Activated B cell treated with CpG ODN at 0.5 μM for 24 hours (primary cell): ENCODE measurements at places on chromosomes 13 and 19.

GRCh38 chr19:16814526-16815100 is 14.6 kb upstream of the SIN3B start:
- no peak for DNase-seq

- no peak for DNase-seq
These were observed 82.0 kb downstream of the TEX26 start for GRCh38 chr13:31014456-31014855.

GRCh38 chr13:98997738-98998641 is 20.1 kb upstream of the DOCK9 start:
- no peak for DNase-seq

DNA sequence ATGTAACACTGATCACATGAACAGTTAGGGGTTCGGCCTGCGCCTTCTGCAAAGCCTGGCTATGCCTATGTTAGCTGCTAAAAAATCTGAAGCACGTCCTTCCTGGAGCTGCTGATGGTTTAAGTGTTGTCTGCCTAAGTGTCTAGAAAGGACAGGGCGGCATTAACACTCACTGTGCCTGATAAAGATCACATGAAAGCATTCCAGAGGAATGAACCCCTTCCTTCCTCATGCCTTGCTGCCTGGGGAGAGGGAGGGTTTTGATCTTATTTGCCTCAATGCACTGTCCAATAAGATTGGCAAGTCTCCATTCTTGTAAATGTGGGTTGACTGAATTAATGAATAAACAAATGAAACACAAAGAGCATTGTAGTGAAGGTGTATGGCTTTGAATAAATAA is 5.2 kb downstream of the DOCK9 start:
- no peak for DNase-seq

GRCh38 chr19:39380521-39381502 is 10.1 kb downstream of the PAF1 start:
- DNase-seq, result no peak

DNA sequence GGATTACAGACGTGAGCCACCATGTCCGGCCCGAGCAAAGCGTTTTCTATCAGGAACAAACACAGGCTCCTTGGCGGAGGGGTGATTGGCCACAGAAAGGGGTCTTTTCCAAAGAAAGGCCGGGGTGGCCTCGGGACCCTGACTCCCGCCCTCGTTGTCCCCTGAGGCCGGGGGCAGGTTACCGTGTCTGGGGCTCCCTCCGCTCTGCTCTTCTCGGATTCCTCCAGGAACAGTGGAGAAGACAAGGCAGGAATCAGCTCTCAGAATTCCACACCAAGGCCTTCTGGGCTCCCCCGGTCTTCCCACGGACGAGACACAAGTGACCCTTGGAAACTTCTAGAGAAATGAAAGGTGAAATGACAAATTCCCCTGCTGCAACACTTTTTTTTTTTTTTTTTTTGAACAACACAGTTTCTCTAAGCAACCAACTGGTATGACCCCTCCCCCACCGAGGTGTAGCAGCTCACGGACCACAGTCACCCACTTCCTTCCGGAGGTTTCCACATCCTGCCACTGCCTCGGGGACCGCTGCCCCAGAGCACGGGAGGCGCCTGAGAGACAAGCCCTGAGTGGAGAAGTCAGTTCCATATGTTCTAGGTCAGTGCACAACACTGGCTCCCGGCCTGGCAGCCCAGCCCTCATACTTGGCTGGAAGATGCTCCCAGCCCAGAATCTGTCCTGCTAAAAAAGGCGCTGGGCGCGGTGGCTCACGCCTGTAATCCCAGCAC is 11.0 kb downstream of the MOB3A start:
- DNase-seq, result peak; percentile 80

DNA sequence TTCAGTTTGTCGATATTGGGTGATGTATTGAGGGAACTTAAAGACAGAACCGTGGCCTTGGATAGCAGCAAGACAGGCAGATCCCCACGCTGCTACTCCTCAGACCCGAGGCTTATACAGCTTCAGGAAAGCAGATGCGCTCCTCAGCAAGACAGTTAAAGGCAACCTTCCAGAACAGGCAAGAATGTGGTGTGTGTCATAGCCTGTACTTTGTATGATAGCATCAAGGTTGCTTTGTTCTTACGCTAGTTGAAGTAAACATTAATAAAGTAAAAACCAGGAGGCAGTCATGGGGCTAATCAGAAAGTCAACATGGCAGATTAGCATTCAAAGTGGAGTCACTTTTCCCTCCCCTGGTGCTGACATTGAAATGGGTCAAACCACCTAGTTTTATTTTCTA is 473.2 kb downstream of the DCT start:
- no peak for DNase-seq

- DNase-seq, result no peak
These were observed at the start of gene AMER2 for GRCh38 chr13:25171517-25172302. Gene AMER2 (minus strand): TSS chr13:25172288. CDS start chr13:25171619, 669 bp downstream.

- no peak for DNase-seq
These were observed 823 bp downstream of the FBXO17 start for GRCh38 chr19:38974624-38975213.

GRCh38 chr13:80086304-80086721 is 254.6 kb downstream of the SPRY2 start:
- DNase-seq, result no peak

GRCh38 chr19:52335768-52336116 is 301 bp upstream of the ZNF610 start:
- no peak for DNase-seq

DNA sequence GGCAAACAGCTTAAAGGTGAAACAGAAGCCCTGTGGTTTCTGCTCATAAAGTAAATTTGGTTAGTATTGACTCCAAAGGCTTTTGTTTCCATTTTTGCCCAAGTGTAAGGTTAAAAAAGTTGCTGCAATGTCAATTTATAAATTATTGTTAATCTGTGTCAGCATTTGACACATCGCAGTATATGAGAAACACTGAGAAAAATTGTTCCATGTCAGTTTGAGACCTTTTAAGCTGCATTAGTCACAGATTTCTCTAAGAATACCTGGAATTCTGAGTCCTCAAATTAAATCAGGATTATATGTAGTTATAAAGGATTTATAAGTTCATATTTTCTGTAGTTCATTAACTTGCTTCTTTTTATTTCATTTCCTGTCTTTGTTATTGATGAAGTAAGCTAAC is 78.8 kb downstream of the FGF14 start:
- no peak for DNase-seq

DNA sequence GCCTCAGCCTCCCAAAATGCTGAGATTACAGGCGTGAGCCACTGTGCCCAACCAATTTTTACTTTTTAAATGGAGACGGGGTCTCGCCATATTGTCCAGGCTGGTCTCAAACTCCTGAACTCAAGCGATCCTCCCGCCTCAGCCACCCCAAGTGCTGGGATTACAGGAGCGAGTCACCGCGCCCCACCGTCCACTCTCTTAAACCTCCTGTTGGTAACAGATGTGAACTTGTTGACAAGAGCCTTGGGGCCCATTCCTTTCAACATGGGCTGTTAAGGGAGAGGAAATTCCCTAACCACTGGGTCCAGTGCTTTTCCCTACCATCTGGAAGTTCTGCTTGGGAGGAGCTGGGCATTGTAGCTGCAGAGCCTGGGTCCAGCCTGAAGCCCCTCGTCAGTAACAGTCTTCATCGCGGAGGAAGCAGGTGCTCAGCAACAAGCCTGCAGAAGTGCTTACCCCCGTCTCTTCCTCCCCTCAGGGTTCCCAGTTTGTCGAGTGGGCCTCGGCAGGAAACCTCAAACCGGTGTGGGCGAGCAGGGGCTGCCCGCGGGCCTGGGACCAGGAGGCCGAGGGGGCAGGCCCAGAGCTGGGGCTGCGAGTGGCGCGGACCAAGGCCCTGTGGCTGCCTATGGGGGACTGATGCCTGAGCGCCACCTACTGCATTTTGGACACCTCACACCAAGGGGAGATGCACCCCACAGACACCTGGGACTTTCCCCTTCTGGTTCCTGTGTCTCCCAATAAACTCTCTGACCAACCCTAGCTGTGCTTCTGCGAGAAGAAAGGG is 4.0 kb upstream of the FLT3LG start:
- peak; percentile 75 for DNase-seq

- DNase-seq, result no peak
These were observed 2.0 kb downstream of the ITPKC start for GRCh38 chr19:40718774-40719391.

DNA sequence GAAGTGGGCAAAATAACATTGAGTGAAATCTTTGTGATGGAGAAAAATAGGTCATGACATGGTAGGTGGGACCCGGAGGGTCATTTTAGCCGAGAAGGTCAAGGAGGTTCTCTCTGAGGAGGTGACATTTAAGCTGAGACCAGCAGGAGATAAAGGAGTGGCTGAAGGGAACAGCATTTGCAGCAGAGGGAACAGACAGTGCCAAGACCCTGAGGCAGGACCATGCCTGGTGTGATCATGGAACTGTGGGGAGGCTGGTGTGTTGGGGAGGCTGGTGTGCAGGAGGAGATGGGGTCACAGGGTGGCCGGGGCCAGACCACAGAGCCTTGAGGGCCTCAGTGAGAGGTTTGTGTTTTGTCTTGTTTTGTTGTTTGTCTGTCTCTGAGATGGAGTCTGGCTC is 59.4 kb upstream of the KLF2 start:
- no peak for DNase-seq

- DNase-seq, result peak; percentile 58
These were observed 14.5 kb downstream of the KLK4 start for GRCh38 chr19:50896591-50897190.

DNA sequence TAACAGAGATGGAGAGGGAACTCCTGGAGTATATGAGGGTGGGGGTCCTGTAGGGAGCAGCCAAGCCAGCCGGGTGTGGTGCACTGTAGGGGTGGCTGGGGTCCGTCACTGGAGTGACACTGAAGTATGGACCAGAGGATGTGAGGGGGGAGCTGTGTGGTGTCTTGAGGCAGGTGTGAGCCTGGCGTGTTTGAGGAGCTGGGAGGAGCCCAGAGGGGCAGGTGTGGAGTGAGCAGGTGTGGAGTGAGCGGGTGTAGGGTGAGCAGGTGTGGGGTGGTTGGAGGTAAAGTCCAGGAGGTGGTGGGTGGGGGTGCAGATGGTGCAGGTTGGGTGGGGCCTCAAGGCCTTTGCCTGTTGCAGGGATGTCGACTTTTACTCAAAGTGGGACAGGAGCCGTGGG is 5.9 kb downstream of the B3GNT8 start:
- no peak for DNase-seq

DNA sequence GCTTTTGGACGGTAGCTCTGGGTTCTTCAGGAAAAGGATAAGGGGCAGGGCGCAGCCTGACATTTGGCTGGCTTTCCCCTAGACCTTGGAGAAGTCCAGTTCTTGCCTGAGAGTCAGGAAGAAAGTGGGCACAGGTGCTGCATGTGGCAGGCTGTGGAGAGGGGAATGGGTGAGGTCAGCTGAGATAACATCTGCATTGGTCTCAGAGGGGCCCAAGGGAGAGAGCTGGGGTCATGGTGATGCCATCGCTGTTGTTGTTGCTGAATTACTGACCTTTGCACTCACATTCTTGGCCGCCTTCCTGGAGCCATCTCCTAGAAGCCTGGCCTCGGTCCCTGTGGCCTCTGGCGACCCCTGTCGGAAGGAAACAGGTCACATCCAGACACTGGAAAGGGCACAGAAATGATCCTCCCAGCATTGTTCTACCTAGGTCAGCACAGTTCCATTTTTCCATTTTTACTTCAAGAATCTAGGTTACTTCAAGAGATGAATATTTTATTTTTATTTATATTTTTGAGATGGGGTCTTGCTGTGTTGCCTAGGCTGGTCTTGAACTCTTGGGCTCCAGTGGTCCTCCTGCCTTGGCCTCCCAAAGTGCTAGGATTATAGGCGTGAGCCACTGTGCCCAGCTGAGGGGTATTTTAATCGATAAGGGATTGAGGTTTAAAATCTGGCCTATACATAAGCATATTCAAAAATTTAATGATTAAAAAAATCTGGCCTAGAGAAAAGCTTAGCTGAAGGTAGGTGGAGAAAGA is 6.5 kb upstream of the LIPE start:
- no peak for DNase-seq

- DNase-seq, result no peak
These were observed 153.1 kb downstream of the KDM4B start for GRCh38 chr19:5122121-5122400.

- DNase-seq, result no peak
These were observed 6.8 kb downstream of the GIPC3 start for GRCh38 chr19:3591876-3592613.

DNA sequence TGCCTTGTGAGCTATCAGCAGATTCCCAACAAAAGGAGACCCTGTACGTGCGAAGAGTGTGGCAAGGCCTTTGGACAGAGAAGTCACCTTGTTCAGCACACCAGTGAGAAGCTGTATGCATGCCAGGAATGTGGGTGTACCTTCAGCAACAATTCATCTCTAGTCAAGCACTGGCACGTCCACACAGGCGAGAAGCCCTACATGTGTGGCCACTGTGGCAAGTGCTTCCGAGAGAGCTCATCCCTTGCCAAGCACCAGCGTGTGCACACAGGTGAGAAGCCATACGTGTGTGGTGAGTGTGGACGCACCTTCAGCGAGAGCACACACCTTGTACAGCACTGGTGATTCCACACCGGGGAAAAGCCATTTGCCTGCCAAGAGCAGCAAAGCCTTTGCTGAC is 7.6 kb upstream of the ZSCAN22 start:
- DNase-seq, result no peak

DNA sequence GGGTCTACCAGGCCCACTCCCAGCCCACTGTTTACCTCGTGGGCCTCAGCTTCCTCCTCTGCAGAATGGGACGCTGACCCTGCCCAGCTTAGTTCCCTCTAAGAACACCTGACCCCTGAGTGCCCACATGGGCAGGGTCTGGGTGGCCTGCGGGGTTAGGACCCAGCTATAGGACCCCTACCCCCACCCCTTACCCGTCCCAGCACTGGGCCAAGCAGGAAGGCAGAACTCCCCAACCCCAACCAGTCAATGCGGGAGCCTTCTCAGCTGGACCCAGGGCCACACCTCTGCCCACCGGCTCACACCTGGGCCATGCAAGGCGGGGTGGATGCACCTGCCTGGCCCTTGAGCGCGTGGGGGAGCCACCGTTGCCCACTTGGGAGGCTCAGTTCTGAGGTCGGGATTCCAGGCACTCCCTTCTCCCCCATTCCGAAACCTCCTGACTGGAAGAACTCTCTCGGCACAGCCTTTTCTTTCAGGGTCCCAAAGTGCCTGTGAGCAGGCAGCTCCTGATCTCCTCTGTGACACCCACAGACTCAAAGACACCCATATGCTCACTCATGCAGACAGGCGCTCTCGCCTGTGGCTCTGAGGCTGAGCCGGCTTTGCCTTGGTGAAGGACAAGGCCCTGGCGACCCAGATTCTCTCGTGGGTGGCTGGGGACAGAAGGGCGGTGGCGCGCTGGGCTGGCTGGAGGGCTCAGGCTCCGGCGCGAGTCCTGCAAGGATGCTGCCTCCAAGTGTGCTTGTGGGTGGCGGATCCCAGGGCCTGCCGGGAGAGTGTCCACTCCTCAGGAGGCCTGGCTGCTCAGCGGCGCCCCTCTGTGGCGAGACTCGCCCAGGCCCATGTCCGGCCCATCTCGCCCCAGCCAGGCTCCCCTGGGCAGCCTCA is 27.9 kb upstream of the PARP4 start:
- DNase-seq, result no peak

GRCh38 chr13:81382246-81382645 is 1041.3 kb upstream of the SPRY2 start:
- no peak for DNase-seq

GRCh38 chr13:101492251-101492910 is 39.9 kb downstream of the ITGBL1 start:
- no peak for DNase-seq

- no peak for DNase-seq
These were observed 195.8 kb downstream of the RAP2A start for GRCh38 chr13:97629601-97630272.
